Stimulated activated CD8-positive, alpha-beta memory T cell treated with anti-CD3 and anti-CD28 coated beads, Interleukin-4, amount 100 ng/mL, for 1 hour (primary cell): ENCODE measurements at places on chromosomes 4 and X.

GRCh38 chrX:8504451-8504850, 39.8 kb downstream of the VCX3B start:
- no peak for DNase-seq

- DNase-seq, result no peak
These were observed 25.2 kb downstream of the LAS1L start for GRCh38 chrX:65509400-65509799.

GRCh38 chr4:108111781-108112180, 57.0 kb downstream of the LEF1 start:
- DNase-seq, result no peak

- DNase-seq, result no peak
These were observed 28.2 kb upstream of the GPR78 start for GRCh38 chr4:8552024-8552423.

DNA sequence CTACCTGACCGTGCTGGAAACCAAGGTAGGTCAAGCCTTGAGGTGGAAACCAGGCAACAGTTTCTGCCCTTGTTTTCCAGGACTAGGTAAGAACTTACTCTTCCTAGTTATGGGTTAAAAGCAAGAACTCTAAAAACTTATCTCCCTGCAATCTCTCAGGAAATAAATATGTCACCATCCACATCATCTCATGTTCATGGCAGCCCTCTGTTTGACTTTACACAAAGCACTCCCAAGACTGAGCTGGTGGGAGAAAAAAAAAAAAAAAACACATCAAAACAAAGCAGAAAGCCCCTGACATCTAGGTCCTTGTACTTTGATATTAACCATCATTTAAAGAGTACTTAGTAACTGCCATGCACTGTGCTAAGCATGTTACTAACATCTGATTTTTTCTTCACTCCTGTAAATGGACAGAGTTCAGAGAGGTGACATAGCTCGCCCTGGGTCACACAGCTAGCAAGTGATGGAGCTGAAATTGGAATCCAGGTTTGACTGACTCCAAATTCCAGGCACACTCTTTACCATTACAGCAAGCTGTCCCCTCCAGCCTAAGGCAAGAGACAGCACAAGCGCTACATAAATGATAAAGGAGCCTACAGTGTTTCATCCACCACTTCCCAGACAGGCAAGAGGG, 102.8 kb upstream of the NOCT start:
- DNase-seq, result no peak

DNA sequence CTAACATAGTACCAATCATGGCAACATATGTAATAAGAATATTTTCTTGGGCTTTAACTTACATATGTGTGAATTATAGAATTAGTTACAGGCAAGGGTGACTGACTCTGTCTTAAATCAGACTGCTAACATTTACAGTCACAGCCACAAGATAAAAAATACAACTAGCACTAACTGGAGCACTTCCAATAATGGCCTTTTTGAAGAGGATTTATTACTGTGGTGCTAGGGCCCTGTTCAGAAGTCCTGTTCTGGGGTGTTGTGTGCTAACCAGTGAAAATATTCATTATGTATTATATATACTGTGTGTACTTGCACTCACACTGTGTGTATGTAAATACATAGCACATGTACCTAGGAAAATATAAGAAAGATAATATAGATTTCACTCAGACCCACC, 1611.2 kb downstream of the PCDH18 start:
- DNase-seq, result no peak

- DNase-seq, result no peak
These were observed 67.3 kb downstream of the AFAP1 start for GRCh38 chr4:7872264-7872771.

- no peak for DNase-seq
These were observed 109.9 kb upstream of the BCOR start for GRCh38 chrX:40207626-40208025.

DNA sequence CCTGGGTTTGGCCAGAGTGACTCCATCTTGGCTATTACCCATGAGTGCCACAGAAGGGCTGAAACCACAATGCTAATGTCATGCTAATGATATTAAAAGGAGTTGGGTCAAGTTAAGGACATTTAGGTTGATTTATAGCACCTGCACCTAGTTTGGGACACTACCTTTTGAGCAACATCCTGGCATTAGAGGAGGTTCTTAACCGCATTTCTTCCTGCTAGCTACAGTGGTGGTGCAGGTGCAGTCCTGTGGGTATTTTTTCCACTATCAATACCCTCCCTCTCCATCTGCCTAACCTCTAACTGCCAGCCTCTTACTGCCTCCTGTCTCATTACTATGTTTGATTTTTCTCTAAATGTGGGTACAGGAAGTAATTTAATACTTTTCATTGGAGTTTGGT, 1276.1 kb downstream of the FSTL5 start:
- DNase-seq, result no peak

GRCh38 chrX:47264483-47265173, 31.8 kb downstream of the USP11 start:
- DNase-seq, result no peak

DNA sequence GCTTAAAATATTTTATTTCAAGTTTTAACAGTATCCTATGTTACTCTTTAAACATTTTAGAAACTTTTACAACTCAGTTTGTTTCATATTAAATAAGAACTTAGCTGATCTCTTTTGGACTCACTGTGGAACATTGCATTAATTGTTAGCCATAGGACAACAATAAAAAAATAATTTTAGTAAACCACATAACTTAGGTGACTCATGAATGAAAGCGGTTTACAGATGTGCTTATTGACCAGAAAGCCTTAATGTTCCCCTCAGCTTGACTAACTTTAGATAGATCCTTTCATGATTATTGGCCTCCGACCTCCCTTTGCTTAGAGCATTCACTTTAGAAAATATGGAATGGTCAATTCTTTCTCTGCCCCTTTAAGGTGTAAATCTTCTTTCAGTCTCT, 783.5 kb upstream of the MAGEB2 start:
- no peak for DNase-seq

- no peak for DNase-seq
These were observed 670 bp downstream of the PAPSS1 start for GRCh38 chr4:107719207-107719921.

DNA sequence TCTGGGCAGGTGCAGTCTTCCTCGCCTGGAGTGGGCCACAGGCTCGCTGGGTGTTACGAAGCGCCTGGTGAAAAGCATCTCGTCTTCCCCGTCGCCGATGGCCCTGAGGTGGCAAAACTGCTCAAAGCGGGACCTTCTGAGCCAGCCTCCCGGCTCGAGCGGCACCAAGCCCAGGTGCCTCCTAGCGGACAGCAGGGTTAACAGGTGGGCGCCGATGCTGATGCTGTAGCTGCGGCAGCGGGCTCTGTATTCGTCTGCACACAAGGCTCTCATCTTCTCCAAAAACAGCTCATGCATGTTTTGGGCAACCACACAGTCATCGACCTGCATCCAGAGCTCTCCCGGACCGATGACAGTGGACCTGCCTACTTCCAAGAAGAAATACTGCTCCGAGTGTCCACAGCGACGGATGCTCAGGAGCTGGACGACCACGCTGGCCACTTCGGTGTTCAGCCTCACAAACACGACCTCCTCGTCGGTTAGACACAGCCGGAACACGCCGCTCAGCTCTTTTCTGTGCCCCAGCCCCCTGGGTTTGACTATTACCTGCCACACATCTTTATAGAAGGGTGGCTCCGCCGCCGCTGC, 1.2 kb downstream of the IRS4 start:
- no peak for DNase-seq

- DNase-seq, result no peak
These were observed 185.8 kb upstream of the GPRIN3 start for GRCh38 chr4:89493367-89493766.

GRCh38 chr4:122360754-122361153, 18.1 kb upstream of the ADAD1 start:
- DNase-seq, result no peak

GRCh38 chr4:2395038-2395437, 23.4 kb downstream of the ZFYVE28 start:
- DNase-seq, result no peak

DNA sequence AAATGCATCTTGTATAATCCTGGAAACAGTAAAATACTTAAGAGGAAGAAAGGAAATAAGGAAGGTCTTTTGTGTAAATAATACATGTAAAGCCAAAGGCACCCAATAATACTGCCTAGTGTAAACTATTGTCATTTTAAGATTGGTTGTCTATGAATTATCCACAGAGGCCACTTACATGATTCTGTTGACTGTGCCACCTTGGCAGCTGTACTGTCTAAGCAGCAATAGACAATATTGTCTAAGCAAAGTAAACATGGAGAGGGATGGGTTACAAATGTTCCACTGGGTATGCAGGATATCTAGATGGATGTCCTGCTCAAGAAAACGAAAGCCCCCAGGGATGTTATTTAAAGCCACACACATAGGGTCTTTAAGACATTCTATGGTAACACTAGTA, 19.4 kb downstream of the BEND4 start:
- no peak for DNase-seq

GRCh38 chr4:176422001-176422400, 102.2 kb downstream of the SPCS3 start:
- no peak for DNase-seq

DNA sequence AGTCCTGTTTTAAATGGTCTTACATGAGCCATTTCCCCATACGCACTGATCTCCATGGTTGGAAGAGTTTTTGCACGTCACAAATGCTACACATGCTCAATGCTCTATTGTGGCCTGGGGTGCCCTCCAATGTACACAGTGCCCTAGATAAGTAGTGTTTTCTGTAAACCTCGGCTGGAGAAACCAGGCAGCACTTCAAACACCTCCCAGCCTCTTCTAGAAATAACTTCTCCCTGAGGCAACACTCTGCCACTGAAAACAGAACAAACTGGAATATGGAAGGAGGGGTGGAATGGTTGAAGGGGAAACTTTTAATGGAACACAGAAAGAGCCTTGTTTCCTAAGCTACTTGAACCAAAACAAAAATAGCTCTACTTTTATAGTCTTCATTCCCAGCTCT, 123.9 kb upstream of the CBR4 start:
- DNase-seq, result no peak

DNA sequence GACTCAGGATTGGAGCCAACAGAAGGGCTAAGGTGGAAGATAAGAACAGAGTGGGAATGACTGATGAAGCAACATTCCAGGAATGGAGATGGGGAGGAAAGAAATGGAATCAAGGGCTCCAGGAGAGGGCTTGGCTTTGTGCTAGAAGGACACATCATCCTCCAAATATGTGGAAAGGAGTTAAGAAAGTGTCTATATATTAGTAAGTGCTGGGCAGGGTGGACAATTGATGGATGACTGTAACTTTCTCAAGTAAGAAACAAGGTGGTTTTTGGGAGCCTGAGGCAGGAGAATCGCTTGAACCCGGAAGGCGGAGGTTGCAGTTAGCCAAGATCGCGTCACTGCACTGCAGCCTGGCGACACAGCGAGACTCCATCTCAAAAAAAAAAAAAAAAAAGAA, 71.6 kb upstream of the NFKB1 start:
- no peak for DNase-seq

- DNase-seq, result no peak
These were observed 289.0 kb downstream of the STIM2 start for GRCh38 chr4:27149541-27150212.

- DNase-seq, result no peak
These were observed 103.4 kb upstream of the PAK3 start for GRCh38 chrX:110992611-110993010.

- DNase-seq, result no peak
These were observed 74.7 kb upstream of the GPM6B start for GRCh38 chrX:13891377-13892140.

DNA sequence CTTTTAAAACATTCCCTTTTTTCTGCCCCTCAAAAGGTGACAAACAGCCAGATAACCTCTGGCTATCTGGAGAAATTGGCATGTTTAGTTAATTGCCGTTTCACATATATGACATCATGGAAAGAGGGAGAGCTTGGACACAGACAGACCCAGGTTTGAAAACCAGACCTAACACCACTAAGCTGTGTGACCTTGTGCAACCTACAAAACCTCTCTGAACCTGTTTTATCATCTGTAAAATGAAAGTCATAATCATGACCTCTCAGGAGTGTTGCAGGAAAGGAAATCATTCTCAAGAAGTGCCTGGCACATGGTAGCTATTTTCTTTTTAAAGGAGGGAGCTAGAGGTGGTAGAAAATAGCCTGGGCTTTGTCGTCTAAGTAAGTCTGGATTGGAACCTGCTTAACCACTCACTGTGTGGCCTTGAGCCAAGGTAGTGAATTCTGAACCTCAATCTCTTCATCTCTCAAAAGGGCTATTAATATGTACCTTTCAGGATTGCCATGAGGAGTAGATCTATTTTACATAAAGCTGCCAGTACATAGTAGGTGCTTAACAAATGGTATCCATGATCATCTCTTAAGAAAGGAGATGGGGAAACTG, 363.5 kb downstream of the BCOR start:
- DNase-seq, result no peak

DNA sequence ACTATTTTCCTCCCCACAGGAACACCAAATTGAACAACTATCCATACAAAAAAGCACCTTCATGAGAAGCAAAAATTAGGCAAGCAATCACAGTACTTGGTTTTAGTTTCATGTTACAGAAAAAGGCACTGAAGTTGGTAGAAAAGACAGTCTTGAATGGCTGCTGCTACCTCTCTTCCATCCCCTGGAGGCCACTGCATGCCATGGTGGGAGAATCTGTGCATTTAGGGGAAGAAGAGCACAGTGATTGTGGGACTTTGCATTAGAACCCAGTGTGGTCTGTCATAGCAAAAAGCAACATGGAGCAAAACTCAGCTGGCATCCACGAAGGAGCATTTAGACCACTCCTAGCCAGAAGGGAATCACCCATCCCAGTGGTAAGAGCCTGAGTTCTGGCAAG, 941.9 kb downstream of the PCDH18 start:
- DNase-seq, result no peak

GRCh38 chrX:85115252-85115651, 111.6 kb downstream of the APOOL start:
- DNase-seq, result no peak

- DNase-seq, result no peak
These were observed 310.1 kb upstream of the SPOCK3 start for GRCh38 chr4:167544391-167544790.

DNA sequence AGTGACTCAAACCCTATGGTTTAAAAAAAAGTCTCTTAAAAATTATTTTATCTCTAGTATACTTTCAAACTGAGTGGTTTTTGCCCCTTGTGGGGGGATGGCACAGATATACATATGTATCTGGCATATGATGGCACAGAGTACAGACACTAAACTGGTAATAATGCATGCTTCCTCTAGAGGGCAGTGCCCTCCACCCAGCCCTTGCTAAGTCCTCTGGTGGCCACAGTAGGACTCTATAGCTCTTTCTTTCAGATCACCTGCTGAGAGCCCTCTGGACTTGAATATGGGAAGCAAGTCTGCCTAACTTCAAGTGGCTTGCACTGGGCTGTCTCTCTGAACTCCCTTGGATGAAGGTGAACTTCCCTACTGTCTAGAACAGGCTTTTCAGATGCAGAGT, 66.3 kb downstream of the TSPAN7 start:
- DNase-seq, result no peak
